ENCODE measurements at places on chromosomes 2 and 18.

DNA sequence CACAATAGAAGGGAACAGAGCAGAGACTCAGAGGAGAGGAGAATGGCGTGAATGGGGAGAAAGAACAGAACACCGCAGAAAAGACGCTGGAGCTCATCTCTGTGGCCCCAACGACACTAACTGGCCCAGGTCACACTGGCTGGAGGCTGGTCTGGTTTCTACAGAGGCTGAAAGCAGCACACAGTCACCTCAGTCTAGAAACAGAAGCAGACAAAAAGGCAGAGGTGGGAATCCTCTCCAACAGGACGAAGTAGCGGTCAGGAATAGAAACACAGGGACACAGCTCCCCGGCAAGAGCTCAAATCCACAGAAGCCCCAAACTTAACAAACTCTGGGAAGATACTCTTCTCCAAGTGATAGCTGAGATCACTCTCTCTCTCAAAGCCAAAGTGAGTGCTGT, 9.2 kb downstream of the SLC66A2 start:
- no peak for DNase-seq
- no peak overlapping the region for H3K4me3 ChIP-seq
- H3K27me3 ChIP-seq: no peaks in the 10 kb centered on the region
- peaks cover 41% of the 10 kb centered on the region for H3K36me3 ChIP-seq
- H3K27ac ChIP-seq: peak overlapping the region; percentile 26

- H3K27me3 ChIP-seq: no peaks in the 10 kb centered on the region
- H3K27ac ChIP-seq: no peak overlapping the region
- DNase-seq: no peak
- H3K36me3 ChIP-seq: no peaks in the 10 kb centered on the region
- H3K4me3 ChIP-seq: no peak overlapping the region
These were observed 33.2 kb downstream of the PLA2R1 start for GRCh38 chr2:160029270-160029628.

- H3K27me3 ChIP-seq: no peaks in the 10 kb centered on the region
- no peak overlapping the region for H3K4me3 ChIP-seq
- H3K36me3 ChIP-seq: no peaks in the 10 kb centered on the region
- no peaks in the 10 kb centered on the region for H3K4me1 ChIP-seq
- DNase-seq: no peak
These were observed 51.3 kb downstream of the GTF2A1L start for GRCh38 chr2:48668992-48669391.

DNA sequence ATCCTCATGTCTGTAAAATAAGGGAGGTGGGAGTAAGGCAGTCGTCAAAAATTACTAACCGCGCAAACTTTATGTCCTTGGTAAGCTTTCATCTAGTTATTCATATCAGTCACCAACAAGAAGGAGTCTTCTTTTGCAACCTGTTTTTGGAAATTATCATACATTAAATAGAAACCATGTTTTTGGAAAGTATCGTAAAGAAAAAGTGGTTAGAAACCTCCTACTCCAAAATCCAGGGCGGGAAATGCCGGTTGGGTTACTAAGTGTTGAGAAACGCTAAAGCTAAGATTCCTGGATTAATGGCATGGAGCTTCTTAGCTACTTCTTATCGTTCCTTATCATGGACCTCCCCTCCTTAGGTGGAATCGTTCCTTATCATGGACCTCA, 778 bp downstream of the BBS5 start:
- no peaks in the 10 kb centered on the region for H3K27me3 ChIP-seq
- peaks cover 61% of the 10 kb centered on the region for H3K4me1 ChIP-seq

- H3K27ac ChIP-seq: no peak overlapping the region
- no peak for DNase-seq
- peaks cover 52% of the 10 kb centered on the region for H3K4me1 ChIP-seq
- H3K4me3 ChIP-seq: no peak overlapping the region
These were observed 108.3 kb downstream of the HNRNPLL start for GRCh38 chr2:38494394-38494793.

DNA sequence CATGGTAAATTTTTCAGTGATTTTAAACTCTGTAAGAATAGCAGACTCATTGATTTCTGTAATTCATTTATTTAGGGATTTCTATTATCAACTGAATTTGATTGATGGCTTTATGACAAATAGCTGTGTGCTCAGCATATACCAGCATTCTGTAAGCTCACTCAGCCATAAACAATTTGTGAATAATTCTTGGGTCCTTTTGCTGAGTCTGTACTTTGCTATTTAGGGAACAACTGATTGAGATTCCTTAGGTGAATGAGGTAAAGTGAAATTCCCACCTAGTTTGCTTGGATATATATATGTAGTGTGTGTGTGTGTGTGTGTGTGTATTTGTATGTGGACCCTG, 76.7 kb upstream of the CAVIN2 start:
- H3K4me3 ChIP-seq: no peak overlapping the region
- no peak for DNase-seq
- 0 out of 2 replicates have a peak, but pooled peaks cover 8% of the 10 kb centered on the region for H3K4me1 ChIP-seq
- H3K36me3 ChIP-seq: no peaks in the 10 kb centered on the region
- no peaks in the 10 kb centered on the region for H3K27me3 ChIP-seq

DNA sequence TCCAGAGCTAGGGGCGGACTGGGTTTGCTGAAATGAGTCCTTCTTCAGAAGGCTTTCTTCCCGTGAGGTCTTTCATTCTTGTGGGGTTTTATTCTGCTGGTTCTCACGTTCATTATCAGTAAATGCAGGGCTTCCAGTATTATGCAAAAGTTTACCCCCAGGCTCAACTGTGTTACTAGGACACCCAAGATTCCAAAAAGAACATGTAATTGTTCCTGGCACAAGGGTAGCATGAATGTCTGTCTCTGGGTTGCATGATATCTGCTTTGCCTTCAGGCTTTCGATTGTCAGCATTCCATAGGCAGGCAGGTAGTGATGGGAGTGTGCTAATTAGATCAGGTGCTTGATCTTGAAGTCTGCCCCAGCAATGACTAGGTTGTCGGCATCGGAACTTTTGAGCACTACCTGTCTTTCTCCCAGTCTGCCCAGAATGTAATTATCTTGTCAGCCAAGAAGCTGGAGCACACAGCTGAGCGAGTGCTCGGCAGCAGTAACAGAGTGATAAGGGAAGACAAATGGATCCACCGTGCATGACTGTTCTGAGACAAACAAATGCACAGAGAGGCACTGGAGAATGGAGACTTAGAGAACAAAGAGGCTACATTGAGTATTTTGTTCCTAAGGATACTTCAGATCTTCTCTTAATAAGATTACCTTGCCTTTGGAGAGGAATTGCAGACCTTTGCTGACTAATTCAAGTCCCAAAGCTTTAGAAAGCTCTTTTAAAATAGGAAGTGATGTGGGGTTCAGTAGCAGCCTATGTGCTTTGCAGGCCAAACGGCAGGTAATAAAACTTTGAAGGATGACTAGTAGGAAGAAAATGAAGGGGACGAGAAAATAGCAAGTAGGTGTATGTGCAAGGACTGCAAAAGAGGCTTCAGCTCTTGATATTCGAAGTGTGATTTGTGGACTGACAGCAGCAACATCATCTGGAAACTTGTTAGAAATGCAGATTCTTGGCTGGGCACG, 41.9 kb downstream of the ITGB6 start:
- H3K4me3 ChIP-seq: no peak overlapping the region
- no peaks in the 10 kb centered on the region for H3K36me3 ChIP-seq
- H3K4me1 ChIP-seq: no peaks in the 10 kb centered on the region
- H3K27me3 ChIP-seq: peaks cover 11% of the 10 kb centered on the region

- no peaks in the 10 kb centered on the region for H3K27me3 ChIP-seq
- H3K36me3 ChIP-seq: peaks cover 15% of the 10 kb centered on the region
- peak overlapping the region; percentile 90 for H3K27ac ChIP-seq
- H3K4me1 ChIP-seq: peaks cover 28% of the 10 kb centered on the region
These were observed 653 bp upstream of the ANKAR start for GRCh38 chr2:189673661-189674373.

DNA sequence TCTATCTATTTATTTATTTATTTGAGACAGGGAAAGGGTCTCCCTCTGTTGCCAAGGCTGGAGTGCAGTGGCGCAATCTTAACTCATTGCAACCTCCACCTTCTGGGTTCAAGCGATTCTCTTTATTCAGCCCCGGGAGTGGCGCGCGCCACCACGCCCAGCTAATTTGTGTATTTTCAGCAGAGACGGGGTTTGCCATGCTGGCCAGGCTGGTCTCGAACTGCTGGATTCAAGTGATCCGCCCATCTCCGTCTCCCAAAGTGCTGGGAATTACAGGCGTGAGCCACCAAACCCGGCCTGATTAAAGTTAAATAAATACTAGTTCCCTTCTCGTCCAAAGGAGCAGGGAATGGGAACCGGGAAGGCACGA, 4.2 kb upstream of the CTDSP1 start:
- peak overlapping the region; percentile 9 for H3K4me3 ChIP-seq
- no peak for DNase-seq
- H3K4me1 ChIP-seq: peaks cover 44% of the 10 kb centered on the region
- H3K27me3 ChIP-seq: no peaks in the 10 kb centered on the region

GRCh38 chr18:46723856-46724415, 32.9 kb downstream of the ST8SIA5 start:
- no peak for DNase-seq
- H3K36me3 ChIP-seq: no peaks in the 10 kb centered on the region
- H3K27me3 ChIP-seq: peaks cover 24% of the 10 kb centered on the region
- no peak overlapping the region for H3K4me3 ChIP-seq
- H3K4me1 ChIP-seq: no peaks in the 10 kb centered on the region

- H3K4me3 ChIP-seq: no peak overlapping the region
- peak; percentile 9 for DNase-seq
- H3K27ac ChIP-seq: no peak overlapping the region
- peaks cover 9% of the 10 kb centered on the region for H3K4me1 ChIP-seq
- no peaks in the 10 kb centered on the region for H3K36me3 ChIP-seq
These were observed 44.3 kb upstream of the FIGN start for GRCh38 chr2:163779970-163780597.

GRCh38 chr2:98205889-98206288, 118.9 kb downstream of the VWA3B start:
- H3K4me3 ChIP-seq: no peak overlapping the region
- H3K27me3 ChIP-seq: no peaks in the 10 kb centered on the region
- H3K27ac ChIP-seq: no peak overlapping the region
- no peaks in the 10 kb centered on the region for H3K4me1 ChIP-seq

DNA sequence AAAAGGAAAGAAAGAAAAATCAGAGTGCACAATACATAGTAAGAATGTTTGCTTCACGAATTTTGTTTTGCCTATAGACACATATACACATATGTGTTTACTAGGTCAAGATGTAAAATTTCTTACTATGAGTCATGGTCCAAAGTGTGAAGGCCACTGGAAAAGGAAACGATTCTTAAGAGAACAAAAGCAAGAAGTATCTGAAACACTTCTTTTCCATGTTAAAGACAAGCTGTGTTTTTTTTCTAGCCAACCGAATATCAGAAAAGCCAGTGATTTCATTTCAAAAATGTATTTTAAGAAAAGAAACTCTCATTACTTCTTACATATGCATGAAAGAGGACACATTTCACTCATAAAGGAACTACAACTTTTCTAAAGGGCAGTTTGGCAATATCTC, 24.9 kb downstream of the PECR start:
- no peak overlapping the region for H3K27ac ChIP-seq
- H3K4me3 ChIP-seq: no peak overlapping the region
- H3K27me3 ChIP-seq: no peaks in the 10 kb centered on the region
- peaks cover 46% of the 10 kb centered on the region for H3K4me1 ChIP-seq
- H3K36me3 ChIP-seq: peaks cover 35% of the 10 kb centered on the region

GRCh38 chr18:77522051-77522675, 272.5 kb downstream of the GALR1 start:
- no peaks in the 10 kb centered on the region for H3K27me3 ChIP-seq
- no peaks in the 10 kb centered on the region for H3K36me3 ChIP-seq
- H3K27ac ChIP-seq: no peak overlapping the region

GRCh38 chr2:240438810-240439697, 3.6 kb downstream of the GPC1 start:
- no peak overlapping the region for H3K27ac ChIP-seq
- H3K4me1 ChIP-seq: peaks cover 18% of the 10 kb centered on the region
- no peak for DNase-seq
- H3K36me3 ChIP-seq: no peaks in the 10 kb centered on the region
- H3K27me3 ChIP-seq: peaks cover 30% of the 10 kb centered on the region

DNA sequence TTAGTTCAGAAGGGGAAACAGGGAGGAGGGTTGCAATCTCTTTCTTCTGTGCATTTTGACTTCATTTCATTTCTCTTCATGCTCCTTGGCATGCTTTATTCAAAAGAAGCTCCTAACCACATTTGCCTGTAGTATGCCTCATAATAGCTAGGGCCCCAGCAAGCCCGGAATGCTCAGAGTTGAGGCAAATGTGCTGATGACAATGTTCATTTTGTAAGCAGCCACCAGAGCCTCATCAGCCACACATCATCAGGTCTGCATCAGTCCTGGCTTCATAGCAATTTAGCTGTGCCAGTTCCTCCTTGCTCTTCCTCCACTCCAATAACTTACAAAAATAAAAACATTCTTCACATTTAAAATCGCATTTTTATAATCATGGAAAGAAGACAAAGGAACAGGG, 65.4 kb upstream of the MMADHC start:
- no peaks in the 10 kb centered on the region for H3K36me3 ChIP-seq
- no peaks in the 10 kb centered on the region for H3K27me3 ChIP-seq
- no peak overlapping the region for H3K4me3 ChIP-seq
- no peak for DNase-seq
- no peak overlapping the region for H3K27ac ChIP-seq
- peaks cover 9% of the 10 kb centered on the region for H3K4me1 ChIP-seq

- H3K36me3 ChIP-seq: peaks cover 60% of the 10 kb centered on the region
- peaks cover 30% of the 10 kb centered on the region for H3K4me1 ChIP-seq
- H3K27me3 ChIP-seq: no peaks in the 10 kb centered on the region
- H3K27ac ChIP-seq: no peak overlapping the region
These were observed 15.5 kb downstream of the CCT7 start for GRCh38 chr2:73249636-73250035.

- no peak overlapping the region for H3K27ac ChIP-seq
- no peaks in the 10 kb centered on the region for H3K4me1 ChIP-seq
- no peaks in the 10 kb centered on the region for H3K36me3 ChIP-seq
- no peak overlapping the region for H3K4me3 ChIP-seq
- DNase-seq: no peak
- H3K27me3 ChIP-seq: no peaks in the 10 kb centered on the region
These were observed 58.2 kb upstream of the PPM1B start for GRCh38 chr2:44110444-44110843.

DNA sequence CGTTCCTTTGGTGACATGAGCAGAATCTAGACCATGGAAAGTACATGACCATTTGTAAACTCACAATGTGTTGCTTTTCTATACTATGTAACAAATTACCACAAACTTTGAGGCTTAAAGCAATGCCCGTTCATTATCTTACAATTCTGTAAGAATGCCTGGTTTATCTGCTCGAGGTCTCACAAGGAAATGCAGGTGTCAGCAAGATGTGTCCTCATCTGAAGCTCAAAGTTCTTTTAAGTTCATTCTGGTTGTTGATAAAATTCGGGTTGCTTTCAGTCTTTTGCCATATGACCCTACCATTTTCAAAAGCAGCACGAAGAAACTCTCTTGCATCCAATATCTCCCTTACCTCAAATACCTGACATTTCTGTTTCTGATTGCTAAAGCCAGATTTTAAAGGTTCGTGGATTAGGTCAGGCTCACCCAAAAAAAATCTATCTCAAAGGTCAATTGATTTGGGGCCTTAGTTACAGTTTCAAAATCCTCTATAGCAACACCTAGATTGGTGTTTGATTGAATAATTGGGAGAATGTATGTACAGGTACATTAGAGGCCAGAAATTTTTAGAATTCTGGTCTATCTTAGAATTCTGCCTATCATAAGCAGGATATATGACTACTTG, 125.9 kb downstream of the TMEM131 start:
- no peak overlapping the region for H3K4me3 ChIP-seq
- H3K27me3 ChIP-seq: no peaks in the 10 kb centered on the region
- H3K36me3 ChIP-seq: no peaks in the 10 kb centered on the region
- DNase-seq: no peak

- H3K27ac ChIP-seq: no peak overlapping the region
- no peak overlapping the region for H3K4me3 ChIP-seq
- DNase-seq: no peak
- no peaks in the 10 kb centered on the region for H3K36me3 ChIP-seq
These were observed 5.1 kb downstream of the ZNF236 start for GRCh38 chr18:76827205-76828200.
